Stimulated activated CD4-positive, alpha-beta T cell treated with anti-CD3 and anti-CD28 coated beads, Interleukin-2, amount 100 ng/mL, for 4 hours (primary cell): ENCODE measurements at places on chromosomes 1 and 21.

- peak; percentile 8 for DNase-seq
Measured at GRCh38 chr1:160400223-160400645, at the start of gene VANGL2. TSS of gene VANGL2 (plus strand) at chr1:160400564. CDS start at chr1:160415838, 15,274 bp downstream.

DNA sequence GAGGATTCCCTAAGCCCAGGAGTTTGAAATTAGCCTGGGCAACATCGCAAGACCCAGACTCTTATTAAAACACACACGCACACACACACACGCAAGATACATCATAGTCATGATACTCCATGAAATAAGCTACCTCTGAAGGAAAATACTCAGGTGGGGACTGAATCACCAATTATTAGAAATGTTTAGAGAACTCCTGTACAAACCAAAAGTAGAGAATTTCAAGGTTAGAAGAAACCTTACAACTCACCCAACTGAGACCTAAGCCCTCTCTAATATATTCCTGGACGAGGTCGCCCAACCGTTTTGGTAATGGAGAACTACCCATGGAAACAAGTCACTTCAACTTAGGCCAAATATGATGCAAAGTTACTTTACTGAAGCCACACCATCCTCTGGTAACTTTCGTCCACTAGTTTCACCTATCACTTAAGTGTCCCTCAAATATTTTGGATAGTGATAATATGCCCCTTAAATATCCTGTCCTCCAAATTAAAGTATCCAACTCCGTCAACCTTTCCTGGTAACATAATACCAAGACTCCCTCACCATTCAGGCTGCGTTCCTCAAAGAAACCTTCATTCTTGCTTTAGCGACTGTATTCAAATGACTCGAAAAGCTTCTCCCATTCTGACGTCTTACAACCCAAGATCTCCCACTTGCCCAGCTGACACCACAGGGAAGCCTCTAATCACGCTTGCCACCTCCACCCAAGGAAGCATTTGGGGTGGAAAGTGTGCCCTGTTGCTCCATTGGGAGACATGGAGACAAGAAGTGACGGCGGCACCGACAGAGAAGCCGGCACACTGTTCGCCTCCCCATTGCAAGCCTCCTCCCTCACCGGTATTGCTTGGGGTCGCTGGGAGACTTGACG lies 856 bp downstream of the NRDC start:
- no peak for DNase-seq

DNA sequence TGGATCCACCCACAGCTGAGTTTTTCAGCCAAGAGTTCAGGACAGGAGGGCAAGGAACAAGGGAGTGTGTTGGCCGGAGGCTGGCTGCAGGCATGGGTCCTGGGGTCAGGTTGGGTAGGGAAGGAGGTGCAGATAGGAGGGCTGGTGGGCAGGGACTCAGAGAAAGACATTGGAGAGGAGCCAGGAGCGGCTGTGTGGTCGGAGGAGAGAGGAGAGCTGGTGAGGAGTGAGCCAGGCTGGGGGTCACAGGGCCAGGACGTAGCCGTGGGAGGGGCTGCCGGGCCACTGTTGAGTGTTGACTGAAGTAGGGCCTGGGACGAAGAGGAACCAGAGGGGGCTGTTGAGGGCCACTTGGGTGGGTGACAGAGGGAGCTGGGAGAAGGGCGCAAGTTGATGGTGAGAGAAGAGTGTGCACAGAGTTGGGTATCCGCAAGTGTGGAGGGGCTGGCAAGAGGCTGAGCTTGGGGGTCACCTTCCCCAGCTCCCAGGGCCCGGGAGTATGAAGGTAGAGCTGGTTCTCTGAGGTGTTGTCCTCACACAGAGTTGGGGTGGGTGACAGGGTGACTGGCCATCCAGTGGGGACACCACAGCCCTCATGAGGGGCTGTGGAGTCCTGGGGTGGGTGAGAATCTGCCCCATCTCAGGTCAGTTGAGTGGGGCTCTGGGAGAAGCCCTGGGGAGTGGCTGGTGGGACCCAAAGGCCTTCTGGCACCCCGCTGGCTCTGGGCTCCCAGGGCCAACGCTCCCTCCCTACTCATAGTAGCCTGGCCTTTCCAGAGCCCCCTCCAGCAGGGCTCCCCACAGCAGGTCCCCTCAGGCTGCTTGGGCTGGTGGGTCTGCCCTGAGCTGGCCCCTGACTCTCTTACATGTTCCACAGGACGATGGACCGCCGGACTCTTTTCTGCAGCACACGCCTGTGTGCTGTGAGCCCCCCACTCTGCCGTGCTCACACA lies 21.9 kb downstream of the PODN start:
- DNase-seq = no peak

GRCh38 chr1:30358500-30358899 lies 364.9 kb downstream of the MATN1 start:
- DNase-seq = no peak

DNA sequence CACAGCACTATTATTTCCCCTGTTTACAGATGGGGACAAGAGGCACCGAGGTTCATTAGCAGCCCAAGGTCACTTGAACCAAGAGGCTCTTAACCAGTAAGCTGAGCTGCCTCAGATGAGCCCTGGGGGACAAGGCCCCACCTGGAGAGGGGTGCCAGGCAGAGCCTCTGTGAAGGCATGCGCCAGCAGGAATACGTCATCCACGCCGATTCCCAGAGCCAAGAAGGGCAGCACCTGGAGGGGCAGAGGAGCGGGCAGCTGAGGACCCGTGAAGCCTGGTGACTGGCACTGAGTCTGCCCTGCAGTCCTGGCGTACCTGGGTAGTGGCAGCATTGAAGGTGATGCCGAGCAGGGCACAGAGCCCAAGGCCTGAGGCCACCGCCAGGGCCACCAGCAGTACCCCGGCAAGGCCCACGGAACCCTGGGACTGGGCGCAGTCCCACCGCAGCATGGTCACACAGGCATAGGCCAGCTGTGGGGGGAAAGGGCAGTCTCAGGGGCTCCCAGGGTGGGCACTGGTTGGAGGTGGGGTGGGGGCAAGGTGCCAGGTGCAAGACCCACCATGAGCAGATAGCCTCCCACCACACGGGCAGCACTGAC lies 14.1 kb downstream of the PTCH2 start:
- no peak for DNase-seq

GRCh38 chr1:87284456-87285240 lies 44.0 kb upstream of the LMO4 start:
- DNase-seq = no peak

- no peak for DNase-seq
Measured at GRCh38 chr1:228984107-228984506, 248.8 kb downstream of the RHOU start.

DNA sequence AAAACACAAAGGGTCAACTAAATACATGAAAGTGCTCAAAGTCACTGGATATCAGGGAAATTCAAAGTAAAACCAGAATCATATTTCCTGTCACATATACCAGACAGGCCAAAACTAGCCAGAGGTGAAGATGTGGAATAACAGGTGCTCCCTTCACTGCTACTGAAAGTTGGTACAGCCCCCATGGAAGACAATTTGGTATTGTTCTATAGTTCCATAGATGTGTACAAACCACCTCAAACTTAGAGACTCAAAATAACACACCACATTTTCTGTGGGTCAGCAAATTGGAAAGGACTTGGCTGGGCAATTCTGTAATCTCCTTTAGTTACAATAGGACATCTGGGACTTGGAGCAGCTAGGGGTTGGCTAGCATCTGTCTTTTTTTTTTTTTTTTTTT lies 24.5 kb upstream of the SOAT1 start:
- DNase-seq = no peak

GRCh38 chr1:239276051-239276450 lies 110.3 kb upstream of the CHRM3 start:
- DNase-seq = no peak

- DNase-seq = no peak
Measured at GRCh38 chr1:160560045-160560705, 19.1 kb downstream of the CD84 start.

GRCh38 chr1:6082430-6082971 lies 36.8 kb downstream of the KCNAB2 start:
- no peak for DNase-seq

- DNase-seq = peak; percentile 24
Measured at GRCh38 chr1:15352128-15352957, 57.3 kb upstream of the EFHD2 start.

- no peak for DNase-seq
Measured at GRCh38 chr1:218694636-218695035, 349.5 kb downstream of the TGFB2 start.

DNA sequence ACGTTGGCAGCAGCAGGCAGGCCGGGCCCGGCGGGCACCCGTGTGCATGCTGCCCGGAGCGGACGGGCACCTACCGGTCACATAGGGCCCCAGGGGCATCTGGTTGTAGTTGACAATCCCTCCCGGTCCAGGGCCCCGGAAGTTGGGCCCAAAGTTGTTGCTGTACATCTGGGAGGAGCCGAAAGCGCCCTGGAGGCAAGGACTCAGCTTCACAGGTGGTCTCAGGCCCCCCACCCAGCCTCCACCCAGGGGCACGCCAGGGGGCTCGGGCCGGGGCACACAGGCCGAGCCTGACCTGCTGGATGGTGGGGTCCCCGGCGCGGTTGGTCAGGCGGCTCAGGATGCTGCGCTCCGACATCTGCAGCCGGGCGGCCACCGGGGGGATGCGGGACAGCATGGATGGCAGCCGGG lies 60.6 kb downstream of the KCNAB2 start:
- no peak for DNase-seq

GRCh38 chr1:215059947-215060346 lies 22.6 kb upstream of the KCNK2 start:
- no peak for DNase-seq

- no peak for DNase-seq
Measured at GRCh38 chr1:7232441-7233236, 447.4 kb downstream of the CAMTA1 start.

- no peak for DNase-seq
Measured at GRCh38 chr1:86089765-86090164, 66.8 kb downstream of the COL24A1 start.

GRCh38 chr1:84550826-84551225 lies 23.4 kb downstream of the CTBS start:
- DNase-seq = no peak

GRCh38 chr1:71641903-71642302 lies 561.1 kb upstream of the ZRANB2 start:
- no peak for DNase-seq

- DNase-seq = peak; percentile 91
Measured at GRCh38 chr1:1630191-1630964, 1.6 kb upstream of the MMP23B start.

DNA sequence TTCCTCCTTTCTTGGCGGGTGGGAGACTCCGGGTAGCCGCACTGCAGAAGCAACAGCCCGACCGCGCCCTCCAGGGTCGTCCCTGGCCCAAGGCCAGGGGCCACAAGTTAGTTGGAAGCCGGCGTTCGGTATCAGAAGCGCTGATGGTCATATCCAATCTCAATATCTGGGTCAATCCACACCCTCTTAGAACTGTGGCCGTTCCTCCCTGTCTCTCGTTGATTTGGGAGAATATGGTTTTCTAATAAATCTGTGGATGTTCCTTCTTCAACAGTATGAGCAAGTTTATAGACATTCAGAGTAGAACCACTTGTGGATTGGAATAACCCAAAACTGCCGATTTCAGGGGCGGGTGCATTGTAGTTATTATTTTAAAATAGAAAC lies 2.5 kb downstream of the OLIG2 start:
- no peak for DNase-seq

GRCh38 chr21:39313042-39313570 lies 326 bp downstream of the BRWD1 start:
- DNase-seq = no peak

- no peak for DNase-seq
Measured at GRCh38 chr1:85554630-85555327, 25.8 kb upstream of the CCN1 start.

GRCh38 chr21:20215959-20216358 lies 782.2 kb upstream of the NCAM2 start:
- DNase-seq = no peak

DNA sequence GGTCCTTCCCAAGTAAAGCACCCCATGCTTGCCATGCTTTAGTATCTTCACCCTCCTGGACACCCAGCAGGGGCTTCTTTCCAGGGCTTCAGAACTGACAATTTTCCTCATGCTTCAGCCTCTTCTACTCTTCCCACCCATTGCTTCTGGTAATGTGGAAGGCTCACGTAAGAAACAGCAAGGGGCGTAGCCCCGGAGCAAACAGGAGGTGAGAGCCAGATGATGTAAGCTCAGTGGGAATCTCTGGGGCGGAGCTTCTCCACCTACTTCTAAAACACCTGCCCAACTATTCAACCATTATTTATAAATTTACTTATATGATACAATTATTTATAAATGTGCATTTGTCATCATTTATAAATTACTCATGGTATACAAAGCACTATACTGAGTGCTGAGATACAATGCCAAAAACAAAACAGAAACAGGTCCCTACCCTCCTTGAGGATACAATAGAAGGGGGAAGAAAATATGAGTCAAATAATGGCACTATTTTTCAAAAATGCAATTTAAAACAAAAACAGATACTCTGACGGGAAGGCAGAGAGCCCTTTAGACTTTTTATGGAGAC lies 140.1 kb upstream of the CAMK1G start:
- no peak for DNase-seq

DNA sequence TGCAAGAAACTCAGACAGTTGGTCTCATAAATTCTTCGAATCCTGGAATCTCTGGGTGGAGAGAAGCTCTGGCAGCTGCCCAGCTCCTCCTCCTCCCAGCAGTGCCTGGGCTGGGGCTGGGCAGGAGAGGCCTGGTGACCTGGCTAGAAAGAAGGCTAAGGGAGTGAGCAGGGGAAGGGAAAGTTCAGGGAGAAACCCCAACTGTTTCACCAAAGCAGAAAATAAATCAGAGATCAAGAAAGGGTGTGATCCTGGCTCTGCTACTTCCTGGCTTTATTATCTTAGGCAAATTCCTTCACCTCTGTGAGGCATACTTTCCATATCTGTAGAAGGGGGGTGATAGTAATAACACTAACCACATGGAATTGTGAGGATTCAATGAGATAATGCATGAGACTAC lies 8.8 kb upstream of the COL16A1 start:
- DNase-seq = no peak
